ENCODE measurements at places on chromosomes 12 and 14. TPM values are rescaled to one million over a fixed set of nuclear protein-coding genes. Genes with fewer than 3 reads are reported as not detected.

The CMKLR1 gene
- not detected for total RNA-seq

The OTUB2 gene
- 3.6 TPM for total RNA-seq

The ANKRD33 gene
- total RNA-seq, result not detected

The ST8SIA1 gene
- total RNA-seq, result 0.46 TPM

The COCH gene
- 0.04 TPM for total RNA-seq

The APOF gene
- not detected for total RNA-seq

The SLCO1C1 gene
- not detected for total RNA-seq

The VPS33A gene
- 15.4 TPM for total RNA-seq

The DIO2 gene
- total RNA-seq, result 0.03 TPM

The PTGDR gene
- not detected for total RNA-seq

Data from foreskin keratinocyte (primary cell).